ENCODE measurements at places on chromosomes 3 and 15.

GRCh38 chr3:74614107-74614967, at the start of gene CNTN3:
CNTN3 (minus strand) TSS chr3:74614659; CDS start chr3:74521112, 93,547 bp downstream.
- DNase-seq: no peak

DNA sequence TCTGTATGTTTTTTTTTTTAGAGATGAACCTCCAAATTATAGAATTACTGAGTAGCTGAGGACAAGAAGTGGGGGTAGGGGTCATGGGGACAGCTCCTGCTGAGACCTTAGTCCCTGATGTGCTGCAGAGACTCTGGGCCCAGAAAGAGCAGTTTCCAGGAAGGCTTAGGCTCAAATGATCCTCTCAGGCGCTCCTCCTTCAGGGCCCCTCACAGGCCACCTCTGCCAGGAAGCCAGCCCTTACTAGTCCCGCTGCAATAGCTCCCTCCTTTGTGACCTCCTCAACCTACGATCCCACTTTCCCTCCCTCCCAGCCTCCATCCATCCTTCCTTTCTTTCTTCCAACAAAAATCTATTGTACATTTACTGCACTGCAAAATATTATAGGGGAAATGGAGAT, 24.6 kb downstream of the SLC28A1 start:
- DNase-seq: no peak

DNA sequence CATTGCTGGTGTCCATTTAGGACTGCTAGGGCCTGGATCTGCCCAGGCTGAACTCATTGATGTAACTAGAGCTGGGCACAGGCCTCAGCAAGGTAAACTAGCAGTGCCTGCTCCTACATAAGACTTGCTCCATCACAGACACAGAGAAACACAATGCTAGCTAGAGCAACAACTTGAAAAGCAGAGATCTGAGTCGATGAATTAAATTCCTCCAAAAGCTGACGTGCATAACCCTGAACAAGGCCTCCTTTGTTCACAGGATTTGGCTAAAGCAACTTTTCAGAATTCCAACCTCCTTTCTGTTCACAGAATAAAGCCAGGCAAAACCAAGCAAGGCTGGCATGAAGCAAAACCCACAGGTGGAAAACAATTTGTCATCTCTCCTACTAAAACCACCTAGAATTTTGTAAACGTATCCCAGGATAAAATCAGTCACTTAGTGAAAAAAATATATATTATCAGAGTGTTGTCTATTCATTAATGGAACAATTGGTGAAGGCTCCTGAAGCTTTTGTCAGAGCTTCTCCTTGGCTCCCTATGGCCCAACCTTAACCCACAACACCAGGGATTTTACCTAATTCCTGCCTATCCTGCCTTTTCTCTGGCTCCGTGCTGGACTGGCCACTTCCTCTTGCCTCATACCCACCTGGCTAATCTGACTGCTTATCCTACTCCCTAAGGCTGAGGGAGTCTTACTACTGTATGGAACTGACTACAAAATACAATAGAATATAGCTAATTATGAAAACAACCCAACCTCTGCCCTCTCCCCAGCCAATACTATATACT, 39.9 kb downstream of the PLCH1 start:
- DNase-seq: no peak

GRCh38 chr3:8500319-8500988, 1.2 kb upstream of the LMCD1 start:
- DNase-seq: no peak

DNA sequence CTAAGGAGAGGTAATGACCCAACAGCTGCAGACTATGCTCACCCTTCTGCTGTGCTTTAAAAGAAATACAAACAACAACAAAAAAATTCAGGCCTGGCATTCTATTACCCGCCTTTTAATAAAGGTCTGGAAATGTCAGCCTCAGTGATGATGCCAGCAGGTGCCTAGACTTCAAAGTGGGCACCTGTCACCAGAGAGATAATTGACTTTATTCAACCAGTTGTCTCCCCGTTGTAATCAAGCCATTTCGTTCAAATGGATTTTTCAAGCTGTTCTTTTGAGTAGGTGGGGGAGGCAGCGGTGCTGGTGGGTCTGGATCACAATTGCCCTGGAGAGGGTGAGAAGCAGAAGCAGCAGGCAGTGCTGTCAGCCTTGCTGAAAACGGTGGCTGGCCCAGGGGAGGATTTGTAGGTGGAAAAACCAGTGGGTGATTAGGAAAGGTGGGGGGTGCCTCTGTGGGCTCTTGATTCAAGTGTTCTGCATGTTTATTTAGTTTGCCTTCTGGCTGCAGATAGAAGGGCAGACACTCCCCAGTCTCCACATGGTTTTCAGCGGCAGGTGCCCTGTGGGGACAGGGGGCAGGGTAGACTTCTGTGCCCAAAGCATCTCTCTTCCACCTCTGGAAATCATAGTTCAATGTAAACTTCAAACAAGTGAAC, 300.2 kb upstream of the SLCO3A1 start:
- no peak for DNase-seq

GRCh38 chr15:64373360-64373759, 7.9 kb downstream of the PCLAF start:
- DNase-seq: no peak

DNA sequence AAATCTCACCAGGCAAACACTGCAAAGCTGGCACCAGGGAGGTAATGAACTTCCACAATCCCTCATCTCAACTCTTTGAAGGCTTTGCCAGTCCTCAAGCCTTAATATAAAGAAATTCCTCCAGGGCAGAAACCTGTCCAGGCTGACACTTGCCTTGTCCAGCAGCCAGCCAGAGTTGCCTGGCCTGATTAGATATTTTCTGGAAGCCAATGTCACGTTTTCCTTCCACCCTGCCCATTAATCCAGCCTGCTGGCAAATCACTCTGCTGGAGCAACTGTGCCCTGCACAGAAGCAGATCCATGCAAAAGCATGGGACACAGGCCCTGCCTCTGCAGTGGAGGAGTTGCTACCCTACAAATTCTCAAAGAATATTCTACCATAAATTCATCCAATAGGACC, 56.5 kb downstream of the HEG1 start:
- no peak for DNase-seq

GRCh38 chr3:19967812-19968211, 20.9 kb downstream of the RAB5A start:
- DNase-seq: no peak

- DNase-seq: no peak
These were observed 14.2 kb upstream of the U2SURP start for GRCh38 chr3:142987080-142987700.

DNA sequence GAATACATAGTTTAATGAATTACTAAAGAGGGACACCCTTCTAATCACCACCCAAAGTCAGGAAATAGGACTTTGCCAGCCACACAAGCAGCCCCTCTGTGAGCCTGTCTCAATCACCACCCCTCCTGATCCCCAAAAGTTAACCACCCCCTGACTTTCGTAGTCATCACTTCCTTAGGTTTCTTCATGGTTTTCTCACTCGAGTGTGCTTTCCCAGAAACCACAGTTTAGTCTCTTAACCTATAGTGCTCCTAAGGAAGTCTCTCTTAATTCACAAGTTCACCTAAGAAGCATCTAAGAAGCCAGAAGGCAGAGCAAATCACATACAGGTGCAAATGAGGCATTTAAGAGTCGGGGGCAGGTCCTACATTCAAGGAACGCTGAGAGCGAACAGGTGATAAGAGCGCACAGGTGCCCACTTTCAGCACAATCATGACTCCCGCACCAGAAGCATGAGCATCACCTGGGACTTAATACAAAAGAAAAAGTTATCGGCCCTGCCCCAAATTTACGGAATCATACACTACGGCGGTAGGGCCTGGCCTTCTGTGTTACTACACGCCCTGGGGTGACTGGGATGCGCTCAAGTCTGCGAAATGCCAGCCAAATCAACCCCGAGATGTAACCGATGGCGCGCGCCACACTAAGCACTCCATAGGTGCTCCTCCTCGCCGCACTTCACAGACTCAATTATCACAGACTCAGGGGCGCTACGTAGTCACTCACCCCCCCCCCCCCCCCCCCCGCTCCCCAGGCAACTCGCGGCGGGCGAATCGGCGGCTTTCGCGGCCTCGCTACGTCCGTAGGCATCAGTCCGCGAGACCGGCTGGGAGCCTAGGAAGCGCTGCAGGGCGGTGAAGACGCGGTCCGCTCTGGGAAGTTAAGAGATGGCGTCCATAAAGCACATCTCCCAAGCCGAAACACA, 815 bp downstream of the ULK4 start:
- DNase-seq: peak; percentile 86

GRCh38 chr3:149174901-149175300, 45.5 kb downstream of the HPS3 start:
- peak; percentile 62 for DNase-seq

- peak; percentile 89 for DNase-seq
These were observed 29.0 kb downstream of the ANP32A start for GRCh38 chr15:68791431-68792283.

- no peak for DNase-seq
These were observed 188.3 kb downstream of the IL5RA start for GRCh38 chr3:2921903-2922302.

GRCh38 chr15:57916695-57917094, 148.8 kb downstream of the ALDH1A2 start:
- DNase-seq: no peak

- no peak for DNase-seq
These were observed 161.2 kb upstream of the TMCO5A start for GRCh38 chr15:37773111-37773860.

DNA sequence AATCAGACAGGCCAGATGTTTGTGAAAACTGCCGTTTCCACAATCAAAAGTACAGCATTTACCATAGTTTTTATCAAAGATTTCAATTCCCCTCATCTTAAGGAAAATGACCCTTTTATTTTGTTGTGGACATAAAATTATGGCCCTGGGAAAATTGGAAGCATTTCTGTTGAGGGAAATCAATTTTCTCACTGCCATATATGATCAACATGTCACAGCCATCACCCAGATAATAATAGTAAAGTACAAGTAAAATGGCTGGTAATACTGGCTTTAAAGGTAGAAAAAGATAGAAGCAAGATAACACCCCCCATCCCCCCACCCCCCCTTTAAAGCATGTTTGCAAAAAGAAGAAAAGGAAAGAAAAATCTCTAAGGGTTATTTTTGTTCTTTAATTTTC, 311.7 kb downstream of the WDR72 start:
- DNase-seq: no peak

GRCh38 chr3:170749765-170750477, 120.1 kb downstream of the RPL22L1 start:
- no peak for DNase-seq

DNA sequence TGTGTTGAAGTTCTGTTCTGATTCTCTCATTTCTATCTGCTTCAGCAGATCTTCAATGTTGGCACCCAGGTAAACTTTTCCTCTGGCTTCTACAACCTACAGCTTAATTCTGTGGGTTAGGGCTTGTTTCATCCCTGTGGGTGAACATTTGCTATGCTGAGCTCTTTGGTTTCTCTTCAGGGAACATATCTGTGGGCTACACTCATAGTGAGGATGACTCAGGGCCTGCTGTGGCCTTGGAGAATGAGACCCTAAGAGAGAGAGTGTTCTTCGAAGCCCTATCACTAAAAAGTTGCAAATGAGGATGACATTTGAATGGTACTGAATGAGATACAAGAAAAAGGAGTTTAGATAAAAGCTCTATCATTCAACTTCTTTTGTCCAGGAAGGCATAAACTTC, 346.2 kb upstream of the CBLB start:
- peak; percentile 64 for DNase-seq

DNA sequence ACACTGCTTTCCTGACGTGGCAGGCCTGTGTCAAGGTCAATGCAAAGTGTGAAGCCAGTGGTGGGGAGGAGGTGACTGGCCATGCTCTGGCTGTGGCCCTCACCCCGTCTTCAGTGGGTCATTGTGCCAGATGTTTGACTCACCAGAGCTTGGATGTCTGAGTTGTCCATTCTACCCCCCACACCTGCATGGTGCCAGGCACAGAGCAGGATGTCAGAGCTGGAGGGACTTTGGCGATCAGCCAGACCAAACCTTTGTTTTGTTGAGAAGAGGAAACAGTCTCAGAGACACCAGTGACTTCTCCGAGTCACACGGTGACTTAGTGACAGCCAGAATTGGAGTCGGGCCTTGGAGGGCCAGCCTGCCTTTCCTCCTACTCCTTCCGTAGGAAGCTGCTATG, 49.5 kb downstream of the SMAD6 start:
- no peak for DNase-seq

GRCh38 chr3:54619531-54619930, 308.3 kb downstream of the LRTM1 start:
- DNase-seq: no peak

GRCh38 chr3:99286266-99286845, 352.0 kb upstream of the COL8A1 start:
- DNase-seq: no peak

- DNase-seq: peak; percentile 47
These were observed 34.1 kb downstream of the TM2D3 start for GRCh38 chr15:101618076-101618475.

DNA sequence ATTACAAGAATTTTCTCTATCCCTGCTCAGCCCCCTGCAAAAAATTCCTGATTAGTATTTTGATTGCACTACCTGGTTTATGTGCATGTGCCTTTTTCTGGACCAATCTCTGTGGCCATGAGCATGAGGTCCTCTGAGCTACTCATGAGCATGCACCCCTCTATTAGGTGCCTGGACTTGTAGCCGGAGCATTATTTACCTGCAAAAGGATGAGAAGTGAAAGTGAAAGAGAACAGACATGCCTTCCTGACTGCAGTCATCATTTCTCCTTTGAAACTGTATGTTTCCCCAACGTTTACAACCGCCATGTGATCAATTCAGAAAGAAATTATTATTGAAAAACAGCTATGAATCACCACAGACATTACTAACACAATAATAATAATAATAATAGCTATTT, 1008.8 kb downstream of the ROBO2 start:
- DNase-seq: no peak

- DNase-seq: no peak
These were observed 240.0 kb upstream of the GBE1 start for GRCh38 chr3:82001276-82001923.

DNA sequence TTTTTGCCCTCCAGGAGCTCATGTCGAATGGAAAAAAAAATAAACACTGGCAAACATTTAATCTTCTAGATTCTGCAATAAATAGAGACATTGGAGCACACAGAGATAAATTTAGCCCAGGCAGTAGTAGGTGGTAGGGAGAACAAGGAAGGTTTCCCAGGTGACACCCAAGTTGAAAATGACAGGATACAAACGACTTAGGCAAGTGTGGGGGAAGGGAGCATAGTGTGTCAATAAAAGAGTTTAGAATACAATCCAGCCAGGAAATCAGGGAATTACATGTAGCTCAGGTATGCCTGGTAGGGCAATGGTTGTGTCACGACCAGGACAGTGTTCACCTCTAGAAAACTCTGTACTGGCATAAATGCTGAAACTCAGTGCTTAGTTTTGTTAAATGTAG, 364.6 kb upstream of the AGTR1 start:
- no peak for DNase-seq

- DNase-seq: no peak
These were observed 51.6 kb upstream of the THUMPD3 start for GRCh38 chr3:9311228-9311627.

DNA sequence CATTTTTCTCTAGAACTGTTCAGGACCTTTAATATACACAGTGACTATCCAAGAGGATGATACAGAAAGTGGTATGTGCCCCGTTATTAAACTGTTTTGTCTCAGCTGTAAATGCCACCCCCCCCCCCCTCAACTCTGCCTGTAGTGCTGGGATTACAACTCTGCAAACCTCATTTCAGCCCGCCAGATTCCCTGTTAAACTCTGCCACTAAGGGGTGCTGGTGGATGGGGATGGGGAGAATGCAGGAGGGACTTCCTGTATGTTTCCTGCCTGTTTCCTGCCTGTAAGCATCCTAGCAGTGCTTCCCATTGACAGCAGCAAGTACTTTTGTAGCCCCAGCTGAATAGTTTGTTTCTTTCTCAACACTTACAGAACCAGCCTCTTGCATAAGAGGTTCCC, 301.7 kb upstream of the RORA start:
- no peak for DNase-seq

GRCh38 chr3:77536038-77536775, 496.3 kb downstream of the ROBO2 start:
- DNase-seq: no peak
